ENCODE measurements at places on chromosomes 11 and 22.

DNA sequence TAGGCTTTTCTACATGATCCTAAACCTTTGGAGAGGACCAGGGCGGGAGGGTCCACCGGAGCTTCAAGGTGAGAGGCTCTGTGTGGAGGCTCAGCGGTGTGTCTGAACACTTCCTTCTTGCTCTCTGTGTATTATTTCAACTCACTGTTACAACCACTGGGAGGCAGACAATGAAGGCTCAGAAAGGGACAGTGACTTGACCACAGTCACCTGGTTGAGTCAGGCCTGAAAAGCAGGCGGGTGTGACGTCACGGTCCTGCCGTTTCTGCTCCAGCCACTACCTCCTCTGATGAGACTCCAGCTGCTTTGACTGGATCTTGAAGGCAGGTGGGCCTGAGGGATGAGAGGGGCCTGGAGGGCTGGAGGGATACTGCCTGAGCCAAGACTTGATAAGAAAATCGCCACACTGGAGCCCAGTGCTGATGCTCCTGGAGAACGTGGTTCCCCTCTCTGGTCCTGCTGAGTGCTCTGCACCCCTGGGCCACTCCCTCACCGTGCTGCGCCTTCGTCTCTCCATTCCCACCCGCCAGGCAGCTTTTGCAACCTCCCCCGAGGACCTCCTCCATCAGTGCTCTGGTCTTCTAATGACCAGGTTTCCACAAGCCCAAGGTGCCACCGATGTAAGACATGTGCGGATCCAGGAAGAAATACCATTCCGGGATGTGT lies 27.9 kb downstream of the KCNC1 start:
- DNase-seq: no peak

DNA sequence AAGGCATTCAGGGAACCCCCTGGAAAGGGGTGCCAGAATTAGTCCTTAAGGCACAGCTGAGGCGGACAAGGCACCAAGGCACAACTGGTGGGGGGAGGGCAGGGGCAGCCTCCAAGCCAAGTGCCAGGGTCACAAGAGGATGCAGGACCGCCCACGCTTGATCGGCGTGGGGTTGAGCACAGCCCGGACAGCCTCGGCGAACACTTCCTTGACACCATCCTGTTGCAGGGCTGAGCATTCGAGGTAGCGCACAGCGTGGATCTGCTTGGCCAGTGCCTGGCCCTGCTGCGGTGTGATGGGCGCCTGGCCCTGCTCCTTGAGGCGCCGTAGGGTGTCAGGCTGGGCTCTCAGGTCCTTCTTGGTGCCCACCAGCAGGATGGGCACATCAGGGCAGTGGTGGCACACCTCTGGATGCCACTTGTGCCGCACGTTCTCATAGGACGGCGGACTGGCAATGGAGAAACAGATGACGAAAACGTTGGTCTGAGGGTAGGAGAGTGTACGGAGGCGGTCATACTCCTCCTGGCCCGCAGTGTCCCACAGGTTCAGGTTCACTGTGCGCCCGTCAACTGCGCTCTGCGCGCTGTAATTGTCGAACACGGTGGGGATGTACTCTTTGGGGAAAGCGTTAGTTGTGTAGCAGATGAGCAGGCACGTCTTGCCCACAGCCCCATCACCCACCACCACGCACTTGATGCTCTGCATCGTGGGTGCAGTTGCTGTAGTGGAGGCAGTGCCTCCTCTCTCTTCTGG lies 13.1 kb downstream of the RHOG start:
- DNase-seq: no peak

DNA sequence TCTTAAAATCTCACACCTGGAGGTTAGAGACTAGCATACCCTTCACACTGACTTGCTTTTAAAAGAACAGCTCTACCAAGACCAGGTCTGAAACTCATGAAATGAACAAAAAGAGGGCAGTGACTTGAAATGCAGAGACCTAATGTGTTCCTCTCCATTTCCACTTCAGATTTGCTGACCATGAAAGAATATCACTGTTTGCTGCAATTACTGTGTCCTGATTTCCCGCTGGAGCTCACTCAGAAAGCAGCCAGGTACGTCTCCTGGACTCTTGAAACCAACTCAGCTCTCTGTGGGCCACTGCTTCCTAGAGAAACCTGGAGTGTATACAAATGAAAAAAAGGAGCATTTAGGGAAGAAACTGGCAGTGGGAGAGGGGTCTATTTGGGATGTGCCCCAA lies 39.2 kb downstream of the ARFGAP2 start:
- DNase-seq: no peak

DNA sequence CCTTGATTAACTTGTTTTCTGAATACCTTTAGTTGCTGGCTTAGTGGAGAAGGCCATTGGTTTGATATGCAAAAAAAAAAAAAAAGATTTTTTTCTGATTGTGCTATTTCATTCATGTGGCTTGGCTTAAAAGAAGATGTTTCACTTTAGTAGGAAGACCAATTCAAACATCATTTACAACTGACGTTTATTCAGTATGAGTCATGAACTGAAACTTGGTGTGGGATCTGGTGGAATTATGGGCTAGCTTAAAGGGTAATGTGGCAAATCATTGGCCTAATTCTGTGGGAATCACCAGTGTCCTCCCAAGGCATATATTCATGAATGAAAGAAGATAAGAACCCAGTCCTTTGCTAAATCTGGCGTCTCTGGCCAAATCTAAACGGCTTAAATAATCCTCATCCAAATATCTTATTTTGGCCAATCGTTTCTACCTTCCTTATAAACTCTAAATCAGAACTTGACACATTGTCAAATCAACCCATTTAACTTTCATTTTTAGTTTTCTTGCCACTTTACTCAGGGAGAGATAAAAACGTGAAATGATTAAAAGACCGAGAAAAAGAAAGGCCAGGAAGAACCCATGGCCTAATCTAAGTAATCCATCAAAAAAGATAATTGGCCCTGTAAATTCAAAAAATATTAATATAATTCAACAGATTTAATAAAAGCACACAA lies 77.0 kb downstream of the DDIAS start:
- DNase-seq: no peak

GRCh38 chr11:69674267-69674885 lies 777 bp downstream of the LTO1 start:
- DNase-seq: no peak

- no peak for DNase-seq
These were observed 9.8 kb downstream of the SLC15A3 start for GRCh38 chr11:60942219-60942618.

DNA sequence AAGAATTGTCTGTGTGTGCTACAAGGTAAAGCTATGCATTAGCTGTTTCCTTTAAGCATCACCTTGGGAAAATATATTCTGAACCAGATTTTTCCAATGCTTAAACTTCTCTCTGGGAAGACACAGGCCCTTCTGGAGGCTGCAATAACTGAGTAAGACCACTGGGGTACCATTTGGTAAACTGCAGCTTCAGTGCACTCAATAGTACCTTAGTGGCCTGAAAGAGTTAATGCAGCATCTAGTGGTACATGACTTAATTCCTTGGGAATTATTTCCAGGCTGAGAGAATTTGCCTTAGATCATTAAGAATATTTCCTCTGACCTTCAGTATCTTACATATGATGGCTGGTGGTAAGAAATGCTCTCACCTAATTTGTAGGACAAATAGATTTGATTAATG lies 727.4 kb downstream of the DLG2 start:
- DNase-seq: no peak

GRCh38 chr22:45009606-45010531 lies at the start of gene PHF21B:
TSS of gene PHF21B (minus strand) at chr22:45010005. CDS start at chr22:45009549, 456 bp downstream.
- peak; percentile 49 for DNase-seq

- peak; percentile 24 for DNase-seq
These were observed 495.8 kb downstream of the BRD1 start for GRCh38 chr22:49331878-49332277.

- no peak for DNase-seq
These were observed at the start of gene HTR3B for GRCh38 chr11:113904379-113905101. TSS of gene HTR3B (plus strand) at chr11:113904796. CDS start at chr11:113904934, 138 bp downstream.

- no peak for DNase-seq
These were observed 645 bp upstream of the GAS2L1 start for GRCh38 chr22:29305836-29306174.

- no peak for DNase-seq
These were observed 661.9 kb downstream of the ETS1 start for GRCh38 chr11:127925475-127925874.

DNA sequence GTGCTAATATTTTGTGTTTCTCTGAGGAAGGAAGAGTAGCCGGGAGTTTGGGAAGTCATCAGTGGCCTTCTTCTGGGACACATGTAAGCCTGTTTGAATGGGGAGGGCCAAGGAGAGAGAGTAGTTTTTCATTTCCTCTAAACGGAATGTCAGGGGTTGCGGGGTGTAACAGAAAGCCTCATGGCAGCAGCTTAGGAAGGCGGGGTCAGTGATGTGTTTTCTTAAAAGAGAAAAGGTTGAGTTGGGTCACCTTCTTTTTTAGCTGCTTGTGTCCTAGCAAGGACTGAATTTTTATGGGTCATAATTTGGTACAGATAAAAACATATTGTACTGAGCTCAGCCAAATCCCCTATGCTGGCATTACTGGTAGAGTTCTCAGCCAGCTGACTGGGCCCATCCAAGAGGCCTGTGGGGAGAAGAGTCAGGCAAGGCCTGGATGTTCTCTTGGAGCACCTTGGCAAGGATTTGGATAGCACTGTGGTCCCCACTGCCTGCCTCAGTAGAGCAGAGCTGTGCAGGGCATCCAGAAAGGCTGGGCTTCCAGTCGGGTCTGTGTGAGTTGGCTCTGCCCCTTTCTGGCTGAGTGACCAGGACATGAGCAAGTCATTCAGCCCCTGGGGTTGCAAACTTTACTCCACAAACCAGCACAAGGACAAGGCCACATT lies 29.4 kb upstream of the NAV2 start:
- no peak for DNase-seq
